SIG-M5 (cell line): ENCODE measurements at places on chromosomes 16 and 17.

GRCh38 chr16:66604376-66605176 is at the start of gene CMTM3:
TSS of gene CMTM3 (plus strand) at chr16:66604704. CDS start at chr16:66604806, 102 bp downstream.
- DNase-seq: no peak

DNA sequence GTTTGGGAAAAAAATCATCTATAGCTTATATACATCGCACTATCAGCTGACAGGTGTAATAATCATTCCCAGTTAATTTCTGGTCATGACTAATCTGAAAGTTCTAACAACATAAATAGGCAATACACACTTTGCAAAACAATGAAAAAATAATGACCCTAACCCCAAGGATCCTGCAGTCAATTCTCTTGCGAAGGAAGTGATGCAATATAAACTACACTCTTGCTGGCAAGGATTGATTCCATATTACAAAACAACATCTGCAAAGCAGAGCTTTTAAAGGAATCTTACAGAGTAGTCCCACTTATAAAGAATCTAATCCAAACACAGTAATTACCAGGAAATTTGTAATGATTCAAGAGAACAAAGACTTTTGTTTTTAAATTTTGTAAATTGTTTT is 73.4 kb downstream of the MYO1D start:
- DNase-seq: no peak

GRCh38 chr16:82864332-82865040 is 237.7 kb downstream of the CDH13 start:
- no peak for DNase-seq

DNA sequence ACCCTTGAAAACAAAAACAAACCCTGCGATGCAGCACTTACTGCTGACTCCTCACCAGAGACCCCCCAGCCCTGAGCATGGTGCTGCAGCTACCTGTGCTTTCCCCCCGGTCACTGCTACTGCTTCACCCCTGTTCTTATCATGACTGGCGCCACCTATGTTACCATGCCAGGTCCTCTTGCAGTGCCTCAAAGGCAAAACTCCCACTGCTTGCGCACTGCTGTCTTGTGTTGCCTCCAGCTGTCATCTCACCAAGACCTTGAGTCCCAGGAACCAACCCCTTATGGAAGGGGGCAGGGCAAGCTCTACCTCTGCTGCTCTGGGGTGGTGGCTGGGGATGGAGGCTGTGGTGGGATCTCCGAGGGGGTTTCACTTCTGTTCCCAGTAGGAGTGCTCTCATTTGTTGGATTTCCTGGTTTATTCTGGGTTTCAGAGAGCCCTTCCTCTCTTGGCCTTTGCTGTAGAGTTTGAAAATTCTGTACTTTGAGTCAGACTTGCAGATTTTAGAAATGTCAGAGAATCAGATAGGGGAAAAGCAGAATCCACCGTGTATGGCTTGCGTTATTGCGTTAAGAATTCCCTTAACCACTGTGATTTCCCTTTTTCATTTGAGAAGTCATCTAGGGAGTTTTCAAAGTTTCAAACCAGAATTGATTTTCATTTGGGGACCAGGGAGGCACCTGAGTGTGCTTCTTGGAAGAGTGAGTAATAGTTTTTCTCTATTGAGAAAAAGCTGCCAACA is 96.6 kb downstream of the SPECC1 start:
- DNase-seq: no peak
